ENCODE measurements at places on chromosomes 6 and 20.

DNA sequence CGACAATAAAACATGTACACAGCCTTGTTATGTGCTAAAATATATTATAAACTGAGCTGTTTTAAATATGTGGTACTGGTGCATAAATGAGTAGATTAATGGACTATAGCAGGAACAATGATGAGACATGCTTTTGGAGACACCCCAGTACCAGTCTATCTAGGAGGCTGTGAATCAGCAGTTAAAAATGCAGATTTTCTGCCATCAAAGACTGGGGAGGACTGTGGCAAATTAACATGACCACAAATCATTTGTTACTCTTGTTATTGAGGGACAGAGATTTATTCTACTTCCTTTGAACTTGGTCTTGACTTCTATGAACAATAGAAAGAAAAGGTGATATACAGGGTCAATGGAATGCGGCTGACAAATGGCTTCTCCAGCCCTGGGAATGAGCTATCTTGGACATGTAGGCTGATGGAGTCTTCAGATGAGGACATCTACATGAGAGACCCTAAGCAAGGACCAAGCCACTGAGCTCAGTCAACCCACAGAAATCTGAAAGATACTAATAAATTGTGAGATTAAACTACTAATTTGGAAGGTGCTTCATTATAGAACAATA, 551.7 kb upstream of the GJE1 start:
- no peak for DNase-seq

DNA sequence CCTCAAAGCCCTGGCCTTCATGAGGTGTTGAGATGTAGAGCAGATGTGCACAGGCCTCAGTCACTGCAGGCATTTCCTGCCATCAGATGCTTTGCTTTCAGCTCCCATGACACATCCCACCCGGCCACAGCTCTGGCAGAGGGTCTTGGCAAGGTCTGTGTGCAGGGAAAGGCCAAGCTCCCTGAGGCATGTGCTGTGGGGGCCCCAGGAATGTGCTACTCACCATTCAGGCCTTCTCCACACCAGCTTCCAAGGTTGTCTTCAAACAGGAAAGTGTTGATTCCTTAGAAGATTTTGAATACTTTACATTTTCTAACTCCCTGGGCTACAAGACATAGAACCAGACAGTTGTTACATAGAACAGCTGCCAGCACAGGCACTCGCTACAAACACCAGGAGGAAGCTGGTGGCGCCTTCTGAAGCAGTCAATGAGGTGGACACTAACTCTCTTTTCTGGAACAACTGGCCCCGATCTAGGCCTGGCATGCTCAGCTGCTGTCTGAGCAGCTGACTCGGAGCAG, 27.8 kb downstream of the CASS4 start:
- no peak for DNase-seq

- no peak for DNase-seq
These were observed 80.6 kb downstream of the BMP2 start for GRCh38 chr20:6848041-6848440.

- DNase-seq: no peak
These were observed 23.7 kb downstream of the PLCB1 start for GRCh38 chr20:8155812-8156211.

DNA sequence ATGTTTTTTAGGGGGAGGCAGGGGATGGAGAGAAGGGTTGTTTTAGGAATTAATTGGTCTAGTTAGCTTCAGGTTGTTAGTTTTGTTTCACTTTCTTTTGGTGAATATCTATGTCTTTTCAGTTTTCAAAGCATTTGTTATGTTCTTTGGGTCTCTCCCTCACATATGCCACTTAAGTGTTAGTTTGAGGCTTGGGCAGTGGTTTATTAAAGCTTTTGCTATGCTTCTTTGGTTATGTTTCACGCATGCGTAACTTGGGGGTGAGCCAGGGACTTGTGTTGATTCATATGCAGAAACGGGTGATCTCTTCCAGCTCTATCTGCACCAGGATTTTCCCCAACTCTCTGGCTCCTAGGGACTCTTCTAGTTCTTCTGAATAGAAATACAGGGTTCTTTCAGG, 11.4 kb upstream of the MMS22L start:
- DNase-seq: no peak

- DNase-seq: no peak
These were observed 23.4 kb downstream of the MEP1A start for GRCh38 chr6:46816626-46817025.

GRCh38 chr6:89792881-89793280, 26.7 kb downstream of the MDN1 start:
- no peak for DNase-seq

- no peak for DNase-seq
These were observed 9.8 kb downstream of the RHAG start for GRCh38 chr6:49626811-49627210.

- DNase-seq: no peak
These were observed 7.5 kb downstream of the SMPD2 start for GRCh38 chr6:109447878-109448555.

DNA sequence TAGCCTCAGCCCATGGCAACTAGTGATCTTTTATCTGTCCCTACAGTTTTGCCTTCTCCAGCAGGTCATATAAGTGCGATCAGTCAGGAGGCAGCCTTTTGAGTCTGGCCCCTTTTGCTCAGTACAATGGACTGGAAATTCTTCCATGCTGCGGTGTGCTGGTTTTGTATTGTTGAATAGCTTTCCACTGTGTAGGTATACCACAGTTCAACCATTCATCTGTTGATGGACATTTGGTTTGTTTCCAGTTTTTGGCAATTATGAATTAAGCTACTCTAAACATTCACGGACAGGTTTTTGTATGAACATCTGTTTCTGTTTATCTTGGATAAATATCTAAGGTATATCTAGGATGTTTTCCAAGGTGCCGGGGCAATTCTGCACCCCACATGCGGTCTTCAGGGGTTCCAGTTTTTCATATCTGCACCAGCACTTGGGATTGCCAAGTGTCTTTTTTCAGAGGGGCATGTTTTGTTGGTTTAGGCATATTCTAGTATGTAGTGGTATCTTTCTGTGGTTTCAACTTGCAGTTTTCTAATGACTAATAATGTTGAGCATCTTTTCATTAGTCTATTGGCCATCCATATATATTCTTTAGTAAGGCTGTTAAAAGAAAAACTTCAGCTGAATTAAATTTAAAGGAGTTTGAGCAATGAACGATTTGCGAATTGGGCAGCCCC, 141.0 kb downstream of the TFAP2C start:
- DNase-seq: no peak

GRCh38 chr6:83853178-83854000, at the start of gene RIPPLY2:
RIPPLY2 (plus strand) TSS chr6:83853360; CDS start chr6:83853417, 57 bp downstream.
- no peak for DNase-seq

DNA sequence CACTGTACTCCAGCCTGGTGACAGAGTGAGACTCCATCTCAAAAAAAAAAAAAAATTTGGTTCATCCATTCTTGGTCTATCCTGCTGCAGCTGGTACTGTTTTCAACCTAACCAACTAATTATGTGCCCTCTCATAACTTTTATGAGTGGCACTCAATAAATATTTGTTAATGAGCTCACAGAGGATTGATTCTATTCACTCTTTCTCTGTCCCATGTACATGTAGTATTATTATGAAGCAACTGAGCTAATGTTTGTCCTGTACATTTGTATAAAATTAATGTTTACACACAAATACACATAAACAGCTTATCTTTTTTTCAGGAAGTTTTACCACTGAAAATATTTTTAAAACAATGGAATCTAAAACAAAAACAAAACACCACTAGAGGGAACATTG, 10.1 kb downstream of the RIPOR2 start:
- DNase-seq: no peak

- no peak for DNase-seq
These were observed 392.9 kb downstream of the GJA1 start for GRCh38 chr6:121828146-121828886.

DNA sequence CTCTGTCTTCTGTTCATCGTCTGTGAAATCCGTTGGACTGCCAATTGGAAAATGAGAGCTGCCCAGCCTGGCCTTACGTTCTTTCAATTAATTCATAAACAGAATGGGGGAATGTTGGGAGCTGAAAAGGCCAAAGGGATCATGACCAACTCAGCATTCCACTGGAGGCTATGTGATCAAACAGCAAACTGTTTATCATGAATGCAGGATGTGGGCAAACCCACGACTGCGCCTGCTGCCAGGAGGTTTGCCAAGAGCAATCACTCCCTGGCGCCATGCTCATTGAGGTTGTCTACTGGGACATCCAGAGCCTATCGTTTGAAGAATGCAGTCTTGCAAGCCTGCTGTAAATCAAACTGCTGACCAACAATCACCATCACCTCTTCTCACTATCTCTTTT, 9.3 kb upstream of the FKBP1A start:
- no peak for DNase-seq

- DNase-seq: no peak
These were observed 16.2 kb upstream of the ARFGEF2 start for GRCh38 chr20:48905297-48905647.

DNA sequence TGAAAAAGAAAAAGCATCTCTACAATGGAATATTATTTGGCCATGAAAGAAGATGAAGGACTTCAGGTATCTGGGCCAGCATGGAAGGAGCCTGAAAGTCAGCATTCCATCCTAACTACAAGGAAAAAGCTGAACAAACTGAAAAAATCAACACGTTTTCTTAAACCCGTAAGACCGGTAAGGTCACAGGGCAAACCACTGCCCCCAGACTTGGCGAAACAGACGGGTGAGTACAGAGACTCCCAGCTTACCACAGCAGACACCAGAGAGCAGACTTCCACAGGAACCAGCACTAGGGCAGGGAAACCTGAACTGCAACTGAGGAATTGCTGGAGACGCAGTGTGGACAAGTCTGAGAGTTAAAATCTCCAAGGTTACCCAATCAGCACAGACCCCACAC, 31.4 kb downstream of the BEND3 start:
- no peak for DNase-seq

- DNase-seq: no peak
These were observed 119.8 kb downstream of the COL12A1 start for GRCh38 chr6:75085931-75086635.

All from SW 1271 (cell line).